ENCODE measurements at places on chromosomes 1 and 21.
A peak's percentile ranks its signal among the peaks of the same experiment; 100 is the strongest.

GRCh38 chr1:75472971-75473603 is 137.8 kb downstream of the SLC44A5 start:
- DNase-seq = no peak

DNA sequence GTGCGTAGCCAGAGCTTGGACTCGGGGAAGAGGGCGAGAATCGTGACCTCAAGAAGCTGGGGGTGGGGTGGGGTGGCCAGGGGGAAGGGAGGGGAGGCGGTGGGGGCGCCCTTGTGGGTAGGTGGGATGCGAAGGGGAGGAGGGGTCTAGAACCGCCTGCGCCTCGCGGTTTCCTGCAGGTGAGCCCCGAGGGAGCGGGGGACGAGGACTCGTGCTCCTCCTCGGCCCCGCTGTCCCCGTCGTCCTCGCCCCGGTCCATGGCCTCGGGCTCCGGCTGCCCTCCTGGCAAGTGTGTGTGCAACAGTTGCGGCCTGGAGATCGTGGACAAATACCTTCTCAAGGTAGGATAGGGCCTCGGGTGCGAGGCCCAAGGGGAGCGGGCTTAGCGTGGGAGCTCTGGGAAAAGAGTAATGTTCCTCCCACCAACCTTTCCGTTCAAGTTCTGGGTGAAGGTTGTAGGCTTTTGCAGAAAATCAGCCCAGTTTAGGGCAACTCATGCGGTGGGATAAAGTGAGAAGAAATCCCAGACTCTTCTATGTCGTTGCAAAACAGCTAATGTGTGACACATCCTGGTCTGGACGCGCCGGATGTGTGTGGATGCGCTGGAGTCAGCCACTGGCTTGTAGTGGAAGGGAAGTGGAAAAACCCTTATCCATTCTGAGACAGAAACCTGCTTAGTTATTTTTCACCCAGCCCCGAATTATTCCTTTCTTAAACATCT is 2.9 kb downstream of the LHX8 start:
- no peak for DNase-seq

DNA sequence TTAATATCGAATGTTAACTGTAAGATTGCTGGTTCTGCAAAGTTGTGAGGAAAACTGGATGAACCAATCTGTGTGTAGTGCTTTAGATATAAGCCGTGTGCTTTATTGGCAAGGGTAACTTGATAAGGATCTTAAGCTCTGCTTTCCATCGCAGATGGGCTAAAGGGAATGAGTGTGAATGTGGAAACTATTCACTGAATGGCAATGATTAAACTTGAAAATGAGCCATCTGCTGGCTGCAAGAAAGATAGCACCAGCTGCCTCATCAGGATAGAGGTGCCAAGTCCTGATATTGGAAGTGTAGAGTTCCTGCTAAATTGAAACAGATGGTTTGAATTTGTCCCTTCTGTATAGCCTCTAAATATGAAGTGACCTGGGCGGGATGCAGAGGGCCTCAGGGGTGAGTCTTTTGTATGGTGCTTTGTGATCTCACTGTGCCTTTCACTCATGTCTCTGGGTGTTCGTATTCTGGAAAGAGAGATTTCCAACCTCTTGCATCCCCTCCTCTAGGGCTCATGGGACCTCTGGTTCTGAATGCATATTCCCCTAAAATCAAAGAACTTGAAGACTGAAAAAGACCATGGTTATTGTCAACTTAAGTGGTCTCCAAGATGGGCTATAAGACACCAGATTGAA is 9.2 kb downstream of the FCRL3 start:
- DNase-seq = peak; percentile 34

DNA sequence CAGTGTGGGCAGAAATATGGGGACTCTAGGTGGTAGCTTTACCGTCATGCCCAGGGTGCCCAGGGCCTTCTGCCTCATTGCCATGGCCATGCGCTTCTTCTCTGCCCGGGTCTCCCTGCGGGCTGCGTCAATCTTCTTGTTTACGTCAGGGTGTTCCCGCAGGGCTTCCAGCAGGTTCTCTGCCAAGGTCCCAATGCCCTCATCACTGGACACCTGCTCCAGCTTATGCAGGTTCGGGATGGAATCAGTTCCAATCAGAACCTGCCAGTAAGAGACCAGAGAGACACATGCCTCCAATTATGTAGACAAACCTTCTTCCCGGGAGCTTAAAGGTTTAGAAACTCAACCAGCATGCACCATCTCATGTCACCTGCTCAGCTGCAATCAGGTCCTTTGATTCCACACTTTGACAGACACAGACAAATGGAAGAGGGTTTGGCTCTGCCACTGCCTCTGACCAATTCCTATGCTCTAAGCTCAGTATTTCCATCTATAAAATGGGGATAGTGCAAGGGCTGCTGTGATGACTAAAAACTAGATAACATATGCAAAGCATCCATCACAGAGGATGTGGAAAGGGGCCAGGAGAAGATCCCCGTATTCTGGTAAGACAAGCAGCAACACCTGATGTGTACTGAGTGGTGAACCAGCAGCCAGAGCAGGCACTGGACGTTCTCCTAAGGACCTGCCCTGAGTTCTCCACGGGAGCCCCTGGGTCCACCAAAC is 121.2 kb downstream of the UBR4 start:
- DNase-seq = no peak

- DNase-seq = no peak
Observed at GRCh38 chr1:205810448-205811157, 2.4 kb downstream of the SLC41A1 start.

DNA sequence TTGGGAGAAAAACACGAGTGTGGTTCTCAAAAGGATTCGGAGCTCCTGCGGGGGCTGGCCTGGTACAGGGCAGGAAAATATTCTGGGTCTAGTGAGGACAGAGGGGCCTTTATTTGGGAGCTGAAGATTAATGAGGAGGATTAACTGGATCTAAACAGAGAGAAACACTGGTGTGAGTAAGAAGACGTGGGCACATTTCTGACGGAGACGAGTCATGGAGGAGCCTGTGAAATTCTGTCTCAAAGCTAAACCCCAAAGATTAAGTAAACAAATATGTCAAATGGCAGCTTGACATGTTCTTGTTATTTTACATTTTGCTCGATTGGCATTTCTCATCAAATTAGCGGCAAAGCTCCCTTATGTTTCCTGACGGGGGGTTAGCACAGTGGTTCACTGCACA is 12.8 kb downstream of the PROK1 start:
- no peak for DNase-seq

- DNase-seq = no peak
Observed at GRCh38 chr1:43135857-43136781, 36.0 kb downstream of the EBNA1BP2 start.

- peak; percentile 61 for DNase-seq
Observed at GRCh38 chr1:151612501-151613281, 841 bp downstream of the SNX27 start.

Data from GM20000 (cell line).